H4 (cell line): ENCODE measurements at places on chromosomes 2 and 18. TPM values are rescaled to one million over a fixed set of nuclear protein-coding genes. Genes with fewer than 3 reads are reported as not detected.

DNA sequence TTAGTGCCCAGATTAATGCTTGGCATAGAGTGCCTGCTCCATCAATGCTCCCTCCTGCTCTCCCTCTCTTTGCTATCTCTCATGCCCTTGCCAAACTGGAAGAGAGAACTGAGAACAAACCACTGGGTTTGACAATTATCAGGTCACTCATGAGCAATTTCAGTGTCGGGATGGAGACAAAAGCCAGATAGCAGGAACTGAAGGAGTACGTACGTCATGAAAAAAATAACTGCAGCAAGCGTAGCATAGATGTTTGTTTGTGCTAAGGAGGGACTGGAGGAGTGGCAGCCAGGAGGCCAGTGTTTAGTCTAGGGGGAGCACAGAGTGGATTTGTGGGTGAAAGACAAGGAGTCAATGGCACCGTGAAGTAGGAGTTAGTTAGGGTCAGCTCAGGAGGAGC is 113.3 kb downstream of the POLE4 start:
- DNase-seq = no peak

GRCh38 chr2:135590619-135591260 is 59.5 kb downstream of the R3HDM1 start:
- DNase-seq = no peak

GRCh38 chr2:67258831-67259230 is 138.3 kb upstream of the ETAA1 start:
- no peak for DNase-seq

The ACMSD gene
- total RNA-seq = not detected in 2 replicates

GRCh38 chr18:10707294-10707693 is 181.5 kb downstream of the NAPG start:
- no peak for DNase-seq

The SERPINB3 gene
- not detected in 2 replicates for total RNA-seq

The HSPE1 gene
- 328 and 511 TPM in 2 replicates for total RNA-seq

- no peak for DNase-seq
Measured at GRCh38 chr2:169977530-169977929, 150.3 kb downstream of the UBR3 start.

The ASTL gene
- total RNA-seq = not detected in 2 replicates

- DNase-seq = no peak
Measured at GRCh38 chr2:121547646-121548045, 17.0 kb downstream of the RNU4ATAC start.

The TRAPPC12 gene
- total RNA-seq = 27.2 and 35.6 TPM in 2 replicates

The L3MBTL4 gene
- 2.2 and 2.4 TPM in 2 replicates for total RNA-seq

The DNAJC5G gene
- total RNA-seq = not detected in 2 replicates

GRCh38 chr18:48575301-48575657 is 36.4 kb downstream of the CTIF start:
- no peak for DNase-seq

The SLC38A11 gene
- total RNA-seq = not detected in 2 replicates

DNA sequence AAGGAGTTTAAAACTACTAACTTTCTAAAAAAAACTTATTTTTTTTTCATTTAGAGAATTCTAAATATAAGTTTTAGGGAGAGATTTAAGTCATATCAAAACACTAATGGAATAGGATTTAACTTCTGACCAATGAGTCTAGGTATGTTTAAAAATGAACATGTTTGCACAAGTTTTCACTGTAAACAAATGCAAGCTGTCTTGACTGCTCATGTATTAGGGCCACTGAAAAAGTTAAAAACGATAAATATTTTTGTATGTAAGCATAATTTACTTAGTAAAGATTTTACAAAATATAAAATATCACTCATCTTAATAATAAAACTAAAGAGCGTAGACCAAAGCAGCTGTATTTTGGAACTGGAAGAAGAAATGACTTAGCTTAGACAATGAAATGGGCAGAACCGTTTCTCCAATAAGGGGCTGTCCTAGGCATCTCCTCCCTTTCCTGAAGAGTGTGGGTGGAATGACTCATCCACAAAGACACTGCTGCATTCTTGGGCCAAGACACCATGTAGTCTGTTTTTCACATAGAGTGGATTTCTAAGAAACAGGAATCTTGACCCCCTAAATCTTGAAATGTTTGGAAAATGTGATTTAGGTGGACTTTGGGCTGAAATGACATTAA is 118.8 kb downstream of the MEP1B start:
- DNase-seq = peak; percentile 80

DNA sequence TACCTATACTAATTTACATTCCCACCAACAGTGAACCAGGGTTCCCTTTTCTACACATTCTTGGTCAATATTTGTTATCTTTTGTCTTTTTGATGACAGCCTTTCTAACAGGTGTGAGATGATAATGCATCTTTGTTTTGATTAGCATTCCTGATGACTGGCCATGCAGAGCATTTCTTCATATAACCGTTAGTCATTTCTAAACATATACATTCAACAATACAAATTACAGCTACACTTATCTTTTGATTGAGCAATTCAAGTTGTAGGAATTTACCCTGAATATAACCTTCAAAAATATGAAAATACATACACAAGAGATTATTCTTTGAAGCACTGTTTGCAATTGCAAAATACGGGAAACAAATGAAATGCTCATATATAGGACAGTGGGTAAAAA is 94.9 kb downstream of the TMEM131 start:
- DNase-seq = no peak

The COL4A4 gene
- total RNA-seq = 0.17 and 0.18 TPM in 2 replicates

The NEU2 gene
- total RNA-seq = not detected in 2 replicates

The TEKT4 gene
- total RNA-seq = not detected in 2 replicates

DNA sequence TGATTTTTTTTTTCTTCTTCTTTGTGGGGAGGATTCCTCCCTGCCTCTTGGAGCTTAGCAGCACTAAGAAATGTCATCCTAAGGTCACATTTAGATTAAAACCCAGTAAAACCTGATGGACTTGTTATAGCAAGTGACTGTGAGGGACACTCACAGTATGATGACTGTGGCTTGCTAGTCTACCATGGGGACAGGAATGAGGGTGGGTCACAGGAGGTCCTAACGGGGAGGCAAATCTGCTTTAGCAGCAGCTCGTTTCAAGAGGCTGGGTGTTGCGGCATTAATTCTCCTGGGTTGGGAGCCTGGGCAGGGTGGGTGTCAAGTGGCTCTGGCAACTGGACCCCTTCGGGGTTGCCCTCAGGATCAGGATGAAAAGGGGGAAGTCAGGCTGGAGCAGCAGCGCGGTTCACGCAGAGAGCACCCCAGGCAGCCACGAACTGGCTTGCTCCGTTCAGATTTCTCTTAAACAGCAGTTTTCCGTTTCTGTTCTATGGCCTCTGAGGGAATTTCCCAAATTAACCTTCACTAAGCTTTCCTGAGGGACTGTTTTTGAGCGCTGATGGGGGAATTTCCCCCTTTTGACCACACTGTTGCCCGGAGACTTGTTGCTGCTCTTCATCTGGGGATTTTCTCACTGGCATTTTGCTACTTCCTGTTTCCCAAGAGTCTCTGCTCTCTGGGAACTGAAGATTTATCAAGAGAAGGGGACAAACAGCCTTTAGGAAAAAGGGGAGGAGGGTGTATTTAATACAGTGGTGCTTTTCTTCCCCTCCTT is 59.8 kb upstream of the PELI1 start:
- peak; percentile 12 for DNase-seq

GRCh38 chr2:170084820-170085491 is 93.0 kb upstream of the MYO3B start:
- no peak for DNase-seq

The IL37 gene
- total RNA-seq = not detected in 2 replicates

DNA sequence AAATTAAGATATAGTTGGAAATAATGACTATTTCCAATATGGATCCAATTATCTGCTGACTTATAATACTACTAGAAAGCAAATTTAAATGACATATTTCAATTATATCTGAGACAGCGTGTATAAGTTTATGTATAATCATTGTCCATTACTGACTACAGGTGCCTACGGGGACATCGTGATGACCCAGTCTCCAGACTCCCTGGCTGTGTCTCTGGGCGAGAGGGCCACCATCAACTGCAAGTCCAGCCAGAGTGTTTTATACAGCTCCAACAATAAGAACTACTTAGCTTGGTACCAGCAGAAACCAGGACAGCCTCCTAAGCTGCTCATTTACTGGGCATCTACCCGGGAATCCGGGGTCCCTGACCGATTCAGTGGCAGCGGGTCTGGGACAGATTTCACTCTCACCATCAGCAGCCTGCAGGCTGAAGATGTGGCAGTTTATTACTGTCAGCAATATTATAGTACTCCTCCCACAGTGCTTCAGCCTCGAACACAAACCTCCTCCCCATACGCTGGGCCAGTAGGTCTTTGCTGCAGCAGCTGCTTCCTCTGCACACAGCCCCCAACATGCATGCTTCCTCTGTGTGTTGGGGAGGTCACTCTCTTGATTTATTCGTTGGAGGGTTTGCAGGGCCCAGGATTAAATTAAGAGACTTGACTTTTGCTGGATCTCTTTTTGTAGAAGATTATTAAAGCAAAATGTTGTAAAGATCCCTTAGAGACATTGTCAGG is 194.4 kb downstream of the RPIA start:
- no peak for DNase-seq

DNA sequence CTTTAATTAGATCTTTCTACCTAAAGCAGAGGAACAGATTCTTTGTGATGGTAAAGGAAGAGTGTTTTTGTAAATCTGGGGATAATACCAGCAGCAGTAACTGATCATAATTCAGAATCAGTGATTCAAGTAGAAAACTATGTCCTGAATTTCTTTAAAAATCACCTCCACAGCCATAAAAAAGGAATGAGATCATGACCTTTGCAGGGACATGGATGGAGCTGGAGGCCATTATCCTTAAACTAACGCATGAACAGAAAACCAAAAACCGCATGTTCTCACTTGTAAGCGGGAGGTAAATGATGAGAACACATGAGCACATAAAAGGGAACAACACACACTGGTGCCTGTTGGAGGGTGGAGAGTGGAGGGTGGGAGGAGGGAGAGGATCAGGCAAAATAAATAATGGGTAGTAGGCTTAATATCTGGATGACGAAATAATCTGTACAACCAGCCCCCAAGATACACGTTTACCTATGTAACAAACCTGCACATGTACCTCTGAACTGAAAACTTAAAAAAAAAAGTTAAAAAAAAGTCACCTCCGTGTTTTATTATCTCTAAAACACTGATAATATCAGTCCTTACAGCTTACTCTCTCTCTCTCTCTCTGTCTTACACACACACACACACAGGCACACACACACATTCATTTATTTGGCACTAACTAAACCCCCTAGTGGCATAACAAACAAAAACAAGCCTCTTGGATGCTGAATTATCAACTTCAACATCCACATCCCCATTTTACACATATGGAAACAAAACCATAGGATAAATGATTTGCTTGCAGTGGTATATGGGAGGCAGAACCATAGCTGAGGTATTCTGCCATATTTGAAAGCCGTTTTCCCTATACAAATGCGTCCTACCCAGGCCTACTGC is 1.4 kb downstream of the TM4SF20 start:
- peak; percentile 23 for DNase-seq
